Activated effector memory CD4-positive, alpha-beta T cell treated with Interleukin-2 at 50 U/mL for 16 hours (primary cell): ENCODE measurements at places on chromosomes 1 and 21.

- no peak for DNase-seq
Measured at GRCh38 chr1:16614361-16615252, 1.2 kb upstream of the NBPF1 start.

- no peak for DNase-seq
Measured at GRCh38 chr1:152159144-152159543, at the start of gene RPTN. TSS of gene RPTN (minus strand) at chr1:152159228. CDS start at chr1:152157889, 1,339 bp downstream.

GRCh38 chr1:230858918-230859729 lies 9.2 kb downstream of the C1orf198 start:
- DNase-seq = no peak

DNA sequence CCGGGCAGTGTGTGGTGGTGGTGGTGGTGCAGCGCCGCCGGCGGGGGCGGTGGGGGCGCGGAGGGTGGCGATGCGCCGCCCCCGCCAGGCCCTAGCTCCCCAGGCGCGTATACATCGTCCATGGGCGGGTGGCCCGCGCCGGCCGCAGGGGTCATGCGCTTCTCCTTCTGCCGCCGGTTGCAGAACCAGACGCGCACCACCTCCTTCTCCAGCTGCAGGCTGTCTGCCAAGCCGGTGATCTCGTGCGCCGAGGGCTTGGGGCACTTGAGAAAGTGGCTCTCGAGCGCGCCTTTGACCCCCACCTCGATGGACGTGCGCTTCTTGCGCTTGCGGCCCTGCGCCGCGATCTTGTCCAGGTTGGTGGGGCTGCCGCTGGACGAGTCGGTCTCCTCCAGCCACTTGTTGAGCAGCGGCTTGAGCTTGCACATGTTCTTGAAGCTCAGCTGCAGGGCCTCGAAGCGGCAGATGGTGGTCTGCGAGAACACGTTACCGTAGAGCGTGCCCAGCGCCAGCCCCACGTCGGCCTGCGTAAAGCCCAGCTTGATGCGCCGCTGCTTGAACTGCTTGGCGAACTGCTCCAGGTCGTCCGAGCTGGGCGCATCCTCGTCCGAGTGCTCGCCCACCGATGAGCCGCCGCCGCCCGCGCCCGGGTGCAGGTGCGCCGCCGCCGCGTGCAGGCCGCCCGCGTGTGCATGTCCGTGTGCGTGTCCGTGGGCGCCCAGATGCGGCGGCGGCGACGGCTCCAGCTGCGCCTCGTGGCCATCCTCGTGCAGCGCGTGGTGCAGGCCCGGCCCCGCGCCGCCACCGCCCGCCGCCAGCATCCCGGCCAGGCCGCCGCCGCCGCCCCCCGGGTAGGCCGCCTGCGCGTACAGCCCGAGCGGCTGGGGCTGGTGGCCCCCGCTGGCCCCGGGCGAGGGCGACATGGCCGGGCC lies 926 bp downstream of the POU3F1 start:
- no peak for DNase-seq

- DNase-seq = no peak
Measured at GRCh38 chr1:13699510-13699909, 478 bp upstream of the PRDM2 start.

- DNase-seq = no peak
Measured at GRCh38 chr1:63621698-63622097, 28.5 kb downstream of the PGM1 start.

DNA sequence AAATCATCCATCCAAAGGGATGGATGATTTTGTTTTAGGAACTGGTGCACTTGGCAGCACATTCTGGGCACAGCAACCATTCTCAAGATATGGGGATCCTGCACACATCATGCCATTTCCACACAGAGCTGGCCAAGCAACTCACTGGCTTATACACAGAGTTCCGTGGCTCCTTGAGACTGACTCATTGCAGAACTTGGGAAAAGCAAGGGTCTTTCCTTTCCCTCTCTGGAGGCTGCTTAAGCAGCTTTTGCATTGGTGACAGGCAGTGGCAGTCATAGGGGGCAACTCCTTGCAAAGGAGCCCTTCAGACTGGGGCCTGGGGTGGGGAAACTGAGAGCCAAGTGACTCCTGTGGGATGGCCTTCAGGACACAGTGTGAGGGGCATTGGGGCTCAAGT lies 1.9 kb upstream of the MAD2L2 start:
- DNase-seq = no peak

- DNase-seq = no peak
Measured at GRCh38 chr1:10737651-10738050, 58.8 kb downstream of the CASZ1 start.

- peak; percentile 18 for DNase-seq
Measured at GRCh38 chr1:160954158-160955104, at the start of gene ITLN2. TSS of gene ITLN2 (minus strand) at chr1:160954809. CDS start at chr1:160954741, 68 bp downstream.

DNA sequence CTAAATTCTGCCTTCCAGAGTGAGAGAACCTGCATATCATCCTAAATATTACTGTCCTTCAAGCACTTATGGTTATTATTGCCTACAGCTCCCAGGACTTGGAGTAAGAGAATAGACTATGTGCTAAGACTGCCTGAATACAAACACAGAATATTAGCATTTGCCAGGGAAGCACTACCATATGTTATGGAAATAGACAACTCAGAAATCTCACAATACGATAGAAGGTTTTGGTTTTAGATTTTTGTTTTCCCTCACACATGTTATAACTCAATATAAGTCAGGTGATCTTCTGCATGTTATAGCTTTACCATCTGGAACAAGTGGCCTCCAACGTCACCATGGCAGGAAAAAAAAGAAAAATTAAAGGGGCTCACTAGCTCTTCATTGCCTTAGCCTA lies 413.9 kb downstream of the LRRIQ3 start:
- no peak for DNase-seq

DNA sequence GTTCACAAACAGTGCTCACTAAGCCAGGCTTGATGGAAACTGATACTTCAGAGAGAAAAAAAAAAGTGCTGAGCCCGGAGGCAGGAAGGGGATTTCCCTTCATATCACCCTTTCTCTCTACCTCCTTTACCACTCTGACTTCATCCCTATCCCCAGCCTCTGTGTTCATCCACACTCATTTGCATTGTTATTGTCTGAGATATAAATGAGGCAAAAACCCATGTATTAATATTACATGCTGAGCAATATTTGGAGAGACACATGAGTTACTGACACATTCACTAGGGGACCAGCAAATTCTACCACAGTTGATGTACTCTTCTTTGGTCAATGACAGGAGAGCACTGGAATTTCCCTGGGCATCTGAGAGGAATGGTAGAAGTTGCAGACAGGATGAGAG lies 175.8 kb downstream of the TNFSF18 start:
- DNase-seq = no peak

DNA sequence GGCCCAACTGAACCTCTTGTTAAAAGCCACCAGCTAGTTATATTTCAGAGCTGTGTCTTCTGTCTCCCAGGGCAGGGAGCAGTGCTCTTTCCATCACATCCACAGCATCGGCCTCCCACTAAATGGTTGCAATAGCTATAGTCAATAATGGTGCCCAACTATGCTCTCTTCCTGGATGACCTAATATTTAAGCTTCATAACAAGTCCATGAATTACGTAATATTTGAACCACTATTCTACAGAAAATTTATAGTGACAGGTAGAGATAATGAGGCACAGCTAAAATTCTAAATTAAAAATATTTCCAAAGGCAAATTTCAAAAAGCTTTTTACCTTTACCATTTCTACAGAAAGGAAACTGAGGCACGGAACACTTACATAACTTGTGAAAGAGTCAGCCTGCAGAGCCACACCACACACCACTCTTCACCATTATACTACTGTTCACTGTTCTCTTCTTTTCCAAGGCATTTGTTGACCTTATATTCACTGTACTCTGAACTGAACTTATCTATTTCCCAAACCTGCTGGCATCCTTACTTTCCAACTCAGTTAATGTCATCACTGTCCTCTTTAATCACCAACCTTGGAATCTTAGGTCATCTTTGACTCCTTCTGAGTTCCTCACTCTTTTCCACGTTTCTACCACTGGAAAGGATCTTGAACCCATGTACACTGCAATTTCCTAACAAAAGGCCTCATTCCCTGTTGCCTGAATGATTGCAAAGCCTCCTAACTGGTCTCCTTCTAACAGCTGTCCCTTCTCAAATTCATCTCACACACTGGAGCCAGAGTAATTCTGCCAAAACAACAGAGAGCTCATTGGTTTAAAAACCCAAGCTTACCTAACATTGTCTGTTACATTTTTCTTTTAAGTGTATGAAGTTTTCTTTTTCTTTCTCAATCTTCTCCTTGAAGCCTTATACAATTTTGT lies 85.5 kb downstream of the DDAH1 start:
- no peak for DNase-seq

- no peak for DNase-seq
Measured at GRCh38 chr21:24948186-24948585, 659.1 kb downstream of the MRPL39 start.

DNA sequence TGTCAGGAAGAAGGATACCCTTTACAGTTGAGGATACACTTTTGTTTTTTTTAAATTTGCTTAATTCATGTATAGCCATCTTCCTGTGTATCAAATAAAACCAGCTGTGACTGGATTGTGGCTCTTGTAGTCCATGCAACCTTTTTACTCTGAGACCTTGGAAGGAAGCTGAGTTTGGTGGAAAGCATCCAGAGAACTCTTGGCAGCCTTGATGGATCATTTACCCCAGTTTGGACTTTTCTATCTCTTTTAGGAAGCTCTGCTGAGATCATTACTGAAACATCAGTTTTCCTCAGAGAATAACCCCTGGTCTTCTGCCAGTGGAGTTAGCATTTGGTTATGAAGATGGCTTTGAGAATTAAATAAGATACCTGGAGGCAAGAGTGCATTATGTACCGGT lies 21.2 kb upstream of the APOBEC4 start:
- no peak for DNase-seq

GRCh38 chr21:43375006-43375836 lies 51.7 kb downstream of the SIK1 start:
- DNase-seq = no peak

- DNase-seq = no peak
Measured at GRCh38 chr1:5739561-5740078, 252.6 kb downstream of the NPHP4 start.

- no peak for DNase-seq
Measured at GRCh38 chr1:100791586-100791985, 72.0 kb downstream of the VCAM1 start.

GRCh38 chr1:44366371-44366975 lies 11.4 kb upstream of the ERI3 start:
- DNase-seq = no peak

DNA sequence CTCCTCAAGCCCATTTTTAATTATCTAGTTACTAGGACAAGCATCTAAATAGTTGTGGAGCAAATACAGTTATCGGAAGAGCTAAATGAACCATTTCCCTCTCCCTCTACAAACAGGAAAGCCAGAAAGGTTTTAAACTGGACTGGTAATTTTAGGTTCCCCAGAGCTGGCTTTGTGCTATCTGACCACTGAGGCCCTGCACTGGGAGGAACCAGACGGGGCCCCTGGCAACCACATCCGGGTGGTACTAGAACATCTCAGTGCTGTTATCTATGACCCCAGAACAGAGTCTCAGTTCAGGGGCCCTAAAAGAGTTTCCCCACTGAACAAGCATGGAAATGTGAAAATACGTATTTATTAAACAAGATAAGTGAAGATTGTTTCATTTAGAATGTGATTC lies 7.7 kb upstream of the RSPH1 start:
- no peak for DNase-seq

GRCh38 chr1:32828341-32828740 lies 10.9 kb downstream of the S100PBP start:
- no peak for DNase-seq

GRCh38 chr21:36422279-36423098 lies 37.3 kb downstream of the CHAF1B start:
- no peak for DNase-seq

- DNase-seq = no peak
Measured at GRCh38 chr1:198849093-198849492, 210.3 kb downstream of the PTPRC start.

- no peak for DNase-seq
Measured at GRCh38 chr21:35559128-35559828, 501.0 kb downstream of the SETD4 start.

- DNase-seq = no peak
Measured at GRCh38 chr1:3669421-3669821, 17.1 kb downstream of the TP73 start.

DNA sequence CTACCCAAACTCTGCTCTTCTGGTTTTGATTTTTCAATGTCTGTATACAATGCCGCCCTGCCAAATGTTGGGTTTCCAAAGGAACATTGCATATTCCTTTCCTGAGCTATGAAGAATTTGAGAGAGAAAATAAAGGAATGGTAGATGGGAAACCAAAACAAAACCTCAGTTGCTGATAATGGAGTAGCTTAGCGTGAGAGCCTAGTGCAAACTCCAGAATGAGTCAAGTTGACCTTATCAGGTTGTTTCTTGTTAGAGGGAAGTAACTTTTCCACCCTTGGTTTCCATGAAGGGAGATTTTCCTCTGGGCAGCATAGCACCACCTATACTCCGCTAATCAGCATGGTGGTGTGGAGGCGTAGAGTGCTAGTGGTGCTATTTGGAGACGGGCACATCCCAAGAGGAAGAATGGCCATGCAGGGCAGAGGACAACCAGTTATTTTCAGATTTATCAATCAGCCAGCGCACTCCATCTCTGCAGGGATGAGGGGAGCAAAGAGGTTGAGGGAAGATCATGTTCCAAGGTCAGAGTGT lies 51.6 kb downstream of the BACH1 start:
- DNase-seq = no peak

DNA sequence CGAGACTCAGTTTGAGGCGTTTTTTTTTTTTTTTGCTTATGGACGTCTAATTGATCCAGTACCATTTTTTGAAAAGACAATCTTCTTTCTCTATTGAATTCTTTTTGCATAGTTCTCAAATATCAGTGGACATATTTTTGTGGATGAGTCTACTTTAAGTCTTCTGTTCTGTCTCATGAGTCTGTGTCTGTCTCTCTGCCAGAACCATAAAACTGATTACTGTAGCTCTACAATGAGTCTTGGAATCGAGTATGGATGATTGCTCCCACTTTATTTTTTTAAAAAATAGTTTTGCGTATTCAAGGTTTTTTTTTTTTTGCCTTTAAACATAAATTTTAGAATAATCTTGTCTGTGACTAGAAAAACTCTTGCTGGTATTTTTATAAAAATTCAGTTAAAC lies 323.5 kb downstream of the ZNF326 start:
- no peak for DNase-seq

- no peak for DNase-seq
Measured at GRCh38 chr1:3816331-3817137, 20.2 kb upstream of the LRRC47 start.

DNA sequence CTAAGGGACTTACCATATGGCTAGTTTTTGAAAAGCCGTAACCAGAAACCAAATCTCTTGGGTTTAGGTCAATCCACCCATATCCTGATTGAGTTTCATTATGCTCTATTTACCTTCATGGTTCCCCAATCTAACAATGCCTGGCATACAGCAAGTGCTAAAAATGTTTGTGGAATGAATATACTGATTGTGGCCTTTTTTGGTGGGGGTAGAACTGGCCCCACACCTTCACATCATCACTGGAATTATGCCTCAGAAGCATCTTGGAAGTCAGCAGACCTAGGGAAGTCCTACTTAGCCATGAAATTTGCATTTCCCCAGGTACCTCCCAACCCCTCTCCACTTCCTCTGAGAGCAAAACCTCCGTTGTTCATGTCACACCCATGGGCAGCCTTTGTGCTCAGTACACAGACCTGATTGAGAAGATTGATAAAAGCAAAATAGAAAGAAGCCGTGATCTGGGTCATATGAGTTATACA lies 17.8 kb upstream of the SLAMF1 start:
- no peak for DNase-seq

GRCh38 chr1:84436876-84437655 lies 38.8 kb downstream of the DNASE2B start:
- no peak for DNase-seq
